ENCODE measurements at places on chromosomes 2 and 18. TPM values are rescaled to one million over a fixed set of nuclear protein-coding genes. Genes with fewer than 3 reads are reported as not detected.

CSRNP3 gene
- total RNA-seq, result 3.7 TPM

- H3K36me3 ChIP-seq, result no peaks in the 10 kb centered on the region
- no peaks in the 10 kb centered on the region for H3K27me3 ChIP-seq
- H3K4me3 ChIP-seq, result no peak overlapping the region
These were observed 43.1 kb downstream of the MAP4K4 start for GRCh38 chr2:101740555-101740964.

DNA sequence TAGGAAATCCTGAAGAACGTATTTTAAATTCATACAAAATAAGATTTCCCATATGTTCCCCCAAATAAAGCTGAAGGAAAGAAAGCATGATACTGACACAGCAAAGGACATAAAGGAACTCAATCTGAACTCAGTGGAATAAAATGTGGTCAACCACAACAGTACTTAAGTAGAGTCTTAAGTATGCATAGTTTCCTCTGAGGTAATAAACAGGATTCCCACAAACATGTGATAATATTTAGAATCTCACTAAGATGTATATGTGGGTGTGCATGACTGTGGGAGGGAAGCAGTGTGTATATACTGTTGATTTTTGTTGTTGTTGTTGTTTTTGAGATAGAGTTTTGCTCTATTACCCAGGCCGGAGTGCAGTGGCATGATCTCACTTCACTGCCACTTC, 69.3 kb downstream of the NOL10 start:
- no peaks in the 10 kb centered on the region for H3K27me3 ChIP-seq
- H3K4me3 ChIP-seq, result no peak overlapping the region
- no peak for DNase-seq

DNA sequence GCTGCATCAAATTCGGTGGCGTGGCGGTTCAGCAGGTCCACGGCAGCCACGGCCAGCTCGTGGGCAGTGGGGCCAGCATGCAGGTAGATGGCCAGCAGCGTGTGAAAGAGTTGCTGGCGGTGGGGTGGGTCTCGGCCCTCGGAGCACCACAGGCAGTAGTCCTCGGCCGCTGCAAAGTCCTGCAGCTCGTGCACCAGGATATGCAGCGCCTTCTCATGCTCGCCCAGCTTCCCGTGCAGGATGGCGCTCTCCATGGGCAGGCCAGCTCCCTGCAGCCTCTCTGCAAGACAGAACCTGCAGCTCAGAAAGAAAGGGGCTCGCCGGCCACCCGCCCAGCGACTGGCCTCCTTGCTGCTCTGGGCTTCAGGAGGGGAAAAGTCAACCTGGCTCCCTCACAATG, 27.9 kb downstream of the GPR45 start:
- H3K4me1 ChIP-seq, result no peaks in the 10 kb centered on the region
- H3K36me3 ChIP-seq, result peaks cover 45% of the 10 kb centered on the region
- no peak for DNase-seq
- H3K27ac ChIP-seq, result no peak overlapping the region
- no peak overlapping the region for H3K4me3 ChIP-seq

DNA sequence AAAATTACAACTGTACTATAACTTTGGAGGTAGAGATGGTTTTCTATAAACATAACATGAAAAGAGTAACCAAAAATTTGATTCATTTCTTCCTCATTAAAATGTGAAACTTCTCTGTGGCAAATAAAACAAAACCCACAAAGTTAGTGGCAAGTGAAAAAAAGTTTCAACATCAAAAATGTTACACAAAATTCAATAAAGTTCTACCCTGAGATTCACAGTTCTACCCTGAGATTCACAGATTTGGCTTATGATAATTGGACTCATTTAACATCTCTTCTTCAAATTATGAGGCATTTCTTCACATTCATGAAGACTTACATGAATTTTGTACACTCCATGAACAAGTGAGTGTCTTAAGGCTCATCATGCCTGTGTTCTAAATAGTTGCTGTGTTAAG, 51.0 kb downstream of the AAK1 start:
- H3K36me3 ChIP-seq, result no peaks in the 10 kb centered on the region
- DNase-seq, result no peak
- H3K4me3 ChIP-seq, result no peak overlapping the region
- no peak overlapping the region for H3K27ac ChIP-seq
- no peaks in the 10 kb centered on the region for H3K27me3 ChIP-seq

Data from chondrocyte (in vitro differentiated cells).